SW 1271 (cell line): ENCODE measurements at places on chromosomes 5 and 9.

GRCh38 chr9:8842402-8843193, 1043.0 kb upstream of the DMAC1 start:
- DNase-seq = no peak

DNA sequence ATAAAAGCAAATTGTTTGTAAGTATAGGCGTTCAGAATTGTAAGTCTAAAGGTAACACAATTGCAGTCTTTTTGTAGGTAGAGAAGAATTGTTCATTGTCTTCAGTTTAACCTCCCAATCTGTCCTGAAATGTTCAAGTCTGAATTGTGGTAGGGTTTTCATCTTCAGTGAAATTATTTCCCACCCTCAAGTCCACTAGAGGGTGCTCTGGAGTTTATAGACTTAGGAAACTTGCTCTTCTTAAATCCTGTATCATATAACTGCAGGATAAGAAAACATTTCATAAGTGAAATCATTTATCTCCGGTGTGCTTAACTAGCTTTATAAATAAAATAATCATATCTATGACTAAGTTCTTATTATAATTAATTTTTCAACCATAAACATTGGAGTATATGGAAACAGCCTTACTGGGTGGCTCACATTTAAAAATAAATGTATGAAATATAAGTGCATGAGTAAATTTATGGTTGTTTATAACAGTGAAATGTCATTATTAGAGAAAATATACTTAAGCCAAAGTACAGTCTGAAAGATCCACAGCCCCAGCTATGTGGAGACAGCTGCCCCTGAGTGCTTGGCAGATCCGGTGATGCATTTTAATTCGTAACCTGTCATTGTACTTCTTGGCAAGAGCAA, 182.4 kb upstream of the OTULINL start:
- DNase-seq = peak; percentile 62

DNA sequence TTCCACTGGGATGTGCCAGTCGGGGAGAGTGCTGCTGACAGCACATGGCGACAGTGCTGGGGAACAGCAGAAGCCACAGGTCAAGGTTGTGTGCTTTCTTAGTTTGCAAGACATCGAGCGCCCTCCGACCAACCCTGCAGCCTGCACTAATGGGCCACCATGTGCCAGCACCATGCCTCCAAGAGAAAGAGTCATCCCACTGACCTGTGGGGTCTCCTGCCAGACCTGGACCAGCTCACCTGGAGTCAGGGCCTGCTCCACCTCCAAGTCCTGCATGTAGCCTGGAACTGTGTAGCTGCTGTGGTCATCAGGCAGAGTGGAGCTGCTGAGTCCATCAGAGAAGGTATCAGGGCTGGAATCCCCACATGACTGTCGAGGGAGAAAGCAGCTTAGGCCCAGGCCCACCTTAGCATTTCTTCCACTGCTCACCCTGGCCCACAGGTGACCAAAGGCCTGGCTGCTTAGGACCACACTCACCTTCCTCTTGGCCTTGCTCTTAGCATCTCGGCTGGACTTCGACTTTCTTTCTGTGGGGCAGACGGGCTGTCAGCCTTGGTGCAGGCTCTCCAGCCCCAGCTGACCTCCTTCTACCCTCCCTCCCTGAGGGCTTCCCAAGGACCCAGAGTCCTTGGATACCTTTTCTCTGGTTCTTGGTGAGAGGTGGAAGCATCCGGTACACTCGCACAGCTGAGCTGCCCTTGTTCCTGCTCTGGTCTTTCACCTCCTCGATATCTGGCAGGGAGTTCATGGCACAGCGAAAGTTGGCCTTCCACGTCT, 4.1 kb downstream of the IRF1 start:
- no peak for DNase-seq

GRCh38 chr5:149990518-149991376, 9.7 kb downstream of the TIGD6 start:
- DNase-seq = peak; percentile 28

GRCh38 chr9:78332381-78332780, 35.5 kb downstream of the PSAT1 start:
- DNase-seq = no peak

GRCh38 chr9:82513242-82513751, 524.7 kb downstream of the SPATA31D1 start:
- no peak for DNase-seq

GRCh38 chr5:100584069-100584468, 48.9 kb downstream of the FAM174A start:
- no peak for DNase-seq

DNA sequence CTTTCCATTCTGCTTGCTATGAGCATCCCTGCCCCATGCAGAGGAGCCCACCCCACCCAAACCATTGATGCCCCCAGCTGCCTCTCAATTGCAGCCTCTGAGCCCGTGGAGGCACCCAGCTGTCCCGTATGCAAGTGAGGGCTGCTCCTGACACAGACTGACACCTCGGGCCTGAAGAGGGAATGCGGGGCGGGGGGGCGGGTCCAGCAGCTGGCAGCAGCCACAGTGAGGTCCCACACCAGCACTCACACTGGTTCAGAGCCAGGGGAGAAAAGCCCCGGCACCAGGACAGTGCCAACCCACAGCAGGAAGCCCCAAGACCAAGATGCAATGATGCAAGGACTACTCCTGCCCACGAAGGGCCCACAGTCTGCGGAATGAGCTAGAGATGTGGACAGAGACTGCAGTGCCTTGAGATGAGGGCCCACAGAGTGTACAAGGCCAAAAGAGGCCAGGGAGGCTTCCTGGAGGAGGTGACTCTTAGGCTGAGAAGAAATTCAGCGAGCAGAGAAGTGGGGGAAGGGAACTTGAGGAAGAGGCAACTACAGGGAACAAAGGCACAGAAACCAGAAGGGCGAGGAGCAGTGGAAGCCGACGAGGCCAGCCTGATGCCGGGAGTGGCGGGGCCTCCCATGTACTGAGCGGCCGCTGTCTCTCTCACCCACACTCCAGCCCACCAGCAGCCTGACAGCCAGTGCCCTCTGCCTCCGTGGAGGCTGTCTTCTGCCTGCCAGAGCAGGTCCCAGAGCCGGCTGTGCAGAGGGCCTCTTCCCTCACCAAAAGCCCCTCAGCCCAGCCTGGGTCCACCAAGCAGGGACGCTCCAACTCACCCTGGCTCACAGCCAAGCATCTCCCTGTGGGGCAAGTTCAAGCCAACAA, 9.2 kb downstream of the EEIG1 start:
- DNase-seq = no peak

- DNase-seq = no peak
Observed at GRCh38 chr5:171310212-171310818, 1.3 kb downstream of the TLX3 start.

DNA sequence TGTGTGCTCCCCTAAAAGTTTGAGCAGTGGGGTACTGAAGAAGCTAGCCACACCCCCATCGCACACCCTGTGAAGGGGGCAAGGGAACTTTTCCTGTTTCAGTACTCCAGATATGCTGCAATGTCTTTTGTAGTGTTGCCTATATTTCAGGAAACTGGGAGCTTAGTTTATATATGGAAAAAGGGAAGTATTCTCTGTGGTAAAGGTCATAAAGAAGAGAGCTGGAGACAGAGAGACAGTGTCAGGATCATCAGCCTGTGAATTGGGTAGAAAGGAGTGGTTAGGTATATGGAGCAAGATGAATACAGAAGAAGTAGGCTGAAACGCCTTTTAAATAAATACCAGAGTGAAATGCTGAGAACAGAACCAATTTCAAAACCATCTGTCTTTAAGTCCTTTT, 82.2 kb upstream of the C9orf72 start:
- DNase-seq = no peak

- DNase-seq = no peak
Observed at GRCh38 chr9:35277628-35278359, 116.0 kb downstream of the UNC13B start.

DNA sequence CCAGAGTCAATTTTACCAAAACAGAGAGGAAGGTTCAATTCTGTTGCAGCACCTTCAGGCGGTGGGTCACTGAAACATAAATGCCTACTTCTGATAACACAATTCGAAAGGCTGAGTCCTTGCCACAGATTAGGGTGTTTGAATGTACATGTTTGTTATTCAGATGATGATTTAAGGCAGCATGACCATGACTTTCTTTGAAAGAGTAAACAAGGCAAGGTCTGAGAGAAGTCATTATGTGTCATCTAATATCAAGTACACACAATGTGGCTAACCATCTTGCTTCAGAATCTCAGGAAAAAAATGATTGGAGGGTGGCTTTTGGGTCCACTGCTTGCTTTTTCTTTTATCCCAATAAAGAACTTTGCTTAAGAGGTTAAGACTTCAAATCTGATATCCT, 457.5 kb downstream of the TAF11L14 start:
- no peak for DNase-seq

GRCh38 chr5:109403469-109403868, 6.3 kb downstream of the PJA2 start:
- DNase-seq = no peak

DNA sequence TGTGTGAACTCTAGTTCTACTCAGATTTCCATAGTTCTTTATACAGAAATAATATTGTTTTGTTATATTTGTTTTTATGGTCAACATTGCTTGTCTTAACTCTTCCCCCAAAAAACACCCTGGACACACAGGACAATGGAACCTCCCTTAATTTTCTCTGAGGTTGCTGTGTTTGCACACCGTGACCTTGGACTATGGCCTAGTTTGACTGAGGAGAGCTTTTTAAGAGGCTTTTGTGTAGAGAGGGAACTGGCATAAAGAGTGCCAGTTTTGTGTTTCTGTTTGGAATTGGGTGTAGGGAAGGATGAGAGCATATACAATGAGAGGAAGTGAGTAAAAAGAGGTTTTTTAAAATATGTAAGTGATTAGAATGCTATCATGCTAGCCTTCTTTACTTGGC, 101.1 kb upstream of the MEF2C start:
- no peak for DNase-seq

GRCh38 chr5:139635191-139635590, 13.0 kb upstream of the CXXC5 start:
- no peak for DNase-seq

DNA sequence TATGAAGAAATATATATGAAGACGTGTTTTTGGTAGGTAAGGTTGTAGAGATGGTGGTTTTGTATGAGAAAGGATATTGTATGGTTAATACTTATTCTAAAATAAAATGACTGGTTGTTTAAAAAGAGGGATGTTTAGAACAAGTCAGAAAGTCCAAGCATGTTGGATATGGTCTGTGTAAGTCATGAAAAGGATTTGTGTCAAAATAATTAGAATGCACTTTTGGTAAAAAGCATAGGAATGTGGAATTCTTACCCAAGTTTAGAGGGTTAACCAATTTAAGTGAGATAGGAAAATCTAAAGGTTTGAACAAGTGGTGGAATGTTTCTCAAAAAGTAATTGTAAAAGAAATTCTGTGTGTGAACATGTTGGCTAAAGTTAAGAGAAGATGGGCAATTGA, 1556.5 kb upstream of the C9orf72 start:
- DNase-seq = no peak

GRCh38 chr5:4700069-4700468, 440.1 kb upstream of the ADAMTS16 start:
- no peak for DNase-seq

DNA sequence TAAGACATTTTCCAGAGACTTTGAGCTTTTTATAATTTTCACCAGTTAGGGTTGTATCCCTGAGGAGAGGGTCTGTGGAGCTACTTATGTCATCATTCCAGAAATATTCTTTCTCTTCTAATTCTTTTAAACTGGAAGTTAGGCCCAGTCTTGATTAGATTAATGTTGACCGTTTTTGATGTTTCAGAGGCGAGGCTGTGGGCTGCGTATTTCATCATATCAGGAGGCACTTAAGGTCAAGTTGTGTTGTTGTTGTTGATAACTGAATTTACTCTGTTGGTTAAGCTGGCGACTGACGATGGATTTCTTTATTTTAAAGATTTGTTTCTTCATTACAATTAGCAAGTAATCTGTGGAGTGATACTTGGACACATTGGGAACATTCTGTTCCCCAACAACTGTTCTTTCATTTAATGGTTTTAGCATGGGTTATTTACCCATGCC, 20.1 kb downstream of the IPO11 start:
- no peak for DNase-seq

DNA sequence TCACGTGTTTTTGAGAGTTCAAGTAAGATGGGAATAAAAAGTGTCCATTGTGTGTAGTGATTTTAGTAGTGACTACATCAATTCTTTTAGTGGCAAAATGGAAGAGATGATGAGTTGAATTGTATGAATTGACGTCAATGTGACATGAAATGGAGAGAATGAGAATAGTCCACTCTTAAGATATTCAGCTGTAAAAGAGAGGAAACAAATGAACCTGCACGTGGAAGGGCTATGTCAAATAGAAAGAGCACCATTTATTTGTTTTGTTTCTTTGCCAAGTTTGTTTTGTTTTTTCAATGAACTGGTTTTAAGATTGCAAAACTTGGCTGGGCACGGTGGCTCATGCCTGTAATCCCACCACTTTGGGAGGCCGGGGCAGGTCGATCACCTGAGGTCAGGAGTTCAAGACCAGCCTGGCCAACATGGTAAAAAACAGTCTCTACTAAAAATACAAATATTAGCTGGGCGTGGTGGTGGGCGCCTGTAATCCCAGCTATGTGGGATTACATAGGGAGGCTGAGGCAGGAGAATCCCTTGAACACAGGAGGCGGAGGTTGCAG, 453.8 kb downstream of the TAF11L14 start:
- no peak for DNase-seq

GRCh38 chr5:155116456-155117251, 103.1 kb downstream of the KIF4B start:
- DNase-seq = no peak

GRCh38 chr5:1325870-1326531, 18.9 kb downstream of the CLPTM1L start:
- no peak for DNase-seq

- no peak for DNase-seq
Observed at GRCh38 chr5:124551939-124552279, 194.5 kb downstream of the ZNF608 start.

DNA sequence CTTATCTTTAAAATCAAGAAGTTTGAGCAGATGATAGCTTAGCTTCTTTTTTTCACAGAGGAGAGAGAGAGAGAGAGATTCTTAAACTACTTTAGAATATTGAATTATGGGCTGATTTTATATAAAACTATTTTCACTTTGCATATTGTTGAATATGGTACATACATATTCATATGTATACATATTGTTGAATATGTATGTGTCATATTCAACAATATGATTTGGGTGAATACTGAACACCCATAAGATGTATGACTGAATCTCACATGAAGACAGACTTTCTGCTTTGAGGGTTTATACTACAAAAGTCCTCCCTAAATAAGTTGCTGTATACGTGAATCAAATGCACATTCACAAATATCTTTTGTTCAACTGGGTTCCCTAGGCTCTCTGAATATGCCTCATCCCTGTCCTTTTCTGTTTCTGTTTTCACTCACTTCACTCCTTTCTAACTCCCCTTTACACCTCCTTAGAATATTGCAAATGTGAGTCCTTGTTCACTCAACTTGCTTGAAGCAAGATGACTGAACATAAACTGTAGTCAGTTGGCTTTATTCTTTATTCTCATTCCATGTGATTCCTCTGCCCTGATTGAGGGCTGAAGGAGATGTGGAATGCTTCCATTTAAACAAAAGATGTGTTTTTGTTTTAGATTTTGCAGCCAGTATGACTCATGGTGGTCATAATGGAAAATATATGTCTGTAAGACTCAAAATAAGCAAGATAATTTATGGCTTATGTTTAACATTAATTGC, 225.4 kb upstream of the DAB2 start:
- no peak for DNase-seq
